ENCODE measurements at places on chromosomes 13 and 19.

- DNase-seq: no peak
These were observed 50.8 kb downstream of the ZAR1L start for GRCh38 chr13:32264407-32264806.

DNA sequence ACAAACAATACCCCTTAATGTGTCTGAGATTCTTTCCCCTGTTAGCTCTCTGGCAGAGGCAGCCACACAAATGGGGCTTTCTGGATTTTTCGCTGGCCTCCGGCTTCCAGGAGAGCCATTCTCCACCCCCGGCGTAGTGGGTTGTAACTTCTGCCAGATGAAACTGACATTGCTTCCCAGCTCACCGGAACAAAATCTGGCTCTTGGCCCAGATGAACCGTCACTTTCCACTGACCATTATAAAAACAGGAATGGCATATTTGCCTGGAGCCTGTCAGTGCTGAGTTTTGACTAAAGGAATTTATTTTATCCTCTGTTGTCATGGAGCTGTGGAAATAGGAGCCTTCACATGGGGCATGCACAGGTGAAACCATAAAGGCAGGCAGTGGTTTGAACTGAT lies 120.6 kb upstream of the GPR12 start:
- no peak for DNase-seq

- DNase-seq: no peak
These were observed at the start of gene SPRED3 for GRCh38 chr19:38388349-38389100. Gene SPRED3, plus strand, starts transcription at chr19:38388697. Its CDS starts 1,606 bp downstream, at chr19:38390303.

DNA sequence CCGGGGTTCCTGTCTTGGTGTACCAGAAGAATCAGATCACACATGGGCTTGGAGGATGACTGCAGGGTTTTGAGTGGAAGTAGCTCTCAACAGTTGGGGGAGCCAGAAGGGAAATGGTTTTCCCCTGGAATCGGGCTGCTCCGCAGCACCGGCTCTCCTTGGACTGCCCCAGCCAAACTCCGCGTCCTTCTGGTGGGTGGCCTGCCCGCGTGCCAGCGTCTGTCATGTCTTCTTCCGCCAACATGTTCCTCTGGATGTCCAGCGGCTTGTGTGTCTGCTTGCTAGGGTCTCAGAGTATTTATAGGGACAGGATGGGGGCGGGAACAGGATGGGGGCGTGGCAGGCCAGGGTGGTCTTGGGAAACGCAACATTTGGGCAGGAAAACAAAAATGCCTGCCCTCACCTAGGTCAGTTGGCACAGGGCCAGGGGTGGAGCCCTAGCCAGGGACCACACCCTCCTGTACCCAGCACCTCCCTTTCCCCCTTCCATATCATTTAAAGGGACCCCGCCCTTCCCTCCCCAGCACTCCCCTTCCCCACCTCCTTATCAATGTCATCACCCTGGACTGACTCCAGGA lies 1.3 kb upstream of the ZNF30 start:
- no peak for DNase-seq

GRCh38 chr19:30784850-30785457 lies 412.8 kb downstream of the ZNF536 start:
- DNase-seq: no peak

GRCh38 chr19:28878862-28879566 lies 333.9 kb downstream of the UQCRFS1 start:
- DNase-seq: no peak
